ENCODE measurements at places on chromosomes 3 and 15.

DNA sequence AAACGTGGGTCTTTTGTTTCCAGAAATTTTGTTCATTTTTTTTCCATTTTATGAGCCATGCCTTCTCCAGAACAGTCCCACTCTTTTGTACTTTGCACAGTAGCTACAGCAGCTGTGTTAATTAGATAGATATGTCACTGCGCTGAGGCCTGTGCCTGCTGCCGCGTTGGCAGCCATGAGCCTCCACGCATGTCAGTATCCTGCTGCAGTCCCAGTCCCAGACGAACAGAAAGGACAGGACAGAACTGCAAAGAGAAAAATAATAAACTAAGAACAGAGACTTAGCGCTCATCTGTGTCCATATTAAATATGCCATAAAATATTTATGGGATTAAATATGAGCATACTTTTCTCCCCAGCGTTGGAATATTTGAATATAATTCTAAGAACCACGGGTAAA is 442.4 kb upstream of the RARB start:
- no peak for DNase-seq

GRCh38 chr15:64854041-64854440 is 12.3 kb downstream of the PLEKHO2 start:
- DNase-seq: no peak

- no peak for DNase-seq
These were observed 103.9 kb downstream of the NTRK3 start for GRCh38 chr15:88152672-88153071.

DNA sequence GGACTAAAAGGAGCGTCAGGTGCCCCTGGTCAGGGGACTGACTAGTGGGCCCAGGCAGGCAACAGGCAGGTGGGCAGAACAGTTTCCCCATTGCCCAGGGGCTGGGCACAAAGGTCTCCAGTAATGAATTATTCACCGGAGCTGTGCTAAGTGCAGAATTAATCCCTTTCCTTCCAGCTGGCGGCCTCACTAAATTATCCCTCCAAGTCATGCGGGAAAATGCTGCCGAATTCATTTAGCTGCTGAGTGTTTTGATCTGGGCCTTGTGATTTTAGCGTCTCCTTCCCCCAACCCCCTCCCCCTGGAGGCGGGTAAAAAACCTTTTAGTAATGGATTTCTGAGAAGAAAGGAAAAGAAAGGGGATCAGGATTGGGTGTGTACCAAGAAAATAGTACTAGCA is 47.2 kb downstream of the CCDC33 start:
- peak; percentile 30 for DNase-seq

DNA sequence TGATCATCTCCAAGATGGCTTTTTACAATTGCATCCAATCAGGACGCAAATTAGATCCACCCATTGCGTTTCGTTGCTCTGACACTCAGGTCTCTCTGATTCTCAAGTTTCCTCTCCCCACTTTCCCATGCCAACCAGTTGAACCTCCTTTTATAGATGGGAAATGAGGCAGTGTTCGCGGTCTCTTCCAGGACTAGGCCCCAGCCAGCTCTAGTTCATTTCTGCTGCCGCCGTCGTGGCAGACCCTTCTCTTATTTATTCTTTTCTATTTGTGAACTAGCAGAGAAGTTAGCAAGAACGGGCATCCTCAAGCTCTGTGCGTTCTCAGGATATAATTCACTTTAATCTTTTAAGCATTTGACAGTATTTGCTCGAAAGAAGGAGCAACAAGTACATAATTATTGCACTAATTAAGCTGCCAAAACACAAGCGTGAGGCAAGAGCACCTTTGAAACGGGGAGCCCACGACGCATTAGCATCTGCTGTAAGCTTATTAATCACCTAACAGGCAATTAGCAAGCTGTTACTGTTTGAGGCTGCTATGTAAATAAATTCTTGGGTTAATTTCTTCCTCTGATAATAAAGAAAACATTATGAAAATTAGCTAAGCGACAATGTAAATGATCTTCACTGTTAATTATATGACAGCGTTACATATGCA is 246.4 kb upstream of the TLE3 start:
- peak; percentile 90 for DNase-seq

GRCh38 chr3:158248261-158248660 is 138.4 kb downstream of the RSRC1 start:
- no peak for DNase-seq

GRCh38 chr15:74136814-74137536 is 6.6 kb downstream of the ISLR2 start:
- no peak for DNase-seq

DNA sequence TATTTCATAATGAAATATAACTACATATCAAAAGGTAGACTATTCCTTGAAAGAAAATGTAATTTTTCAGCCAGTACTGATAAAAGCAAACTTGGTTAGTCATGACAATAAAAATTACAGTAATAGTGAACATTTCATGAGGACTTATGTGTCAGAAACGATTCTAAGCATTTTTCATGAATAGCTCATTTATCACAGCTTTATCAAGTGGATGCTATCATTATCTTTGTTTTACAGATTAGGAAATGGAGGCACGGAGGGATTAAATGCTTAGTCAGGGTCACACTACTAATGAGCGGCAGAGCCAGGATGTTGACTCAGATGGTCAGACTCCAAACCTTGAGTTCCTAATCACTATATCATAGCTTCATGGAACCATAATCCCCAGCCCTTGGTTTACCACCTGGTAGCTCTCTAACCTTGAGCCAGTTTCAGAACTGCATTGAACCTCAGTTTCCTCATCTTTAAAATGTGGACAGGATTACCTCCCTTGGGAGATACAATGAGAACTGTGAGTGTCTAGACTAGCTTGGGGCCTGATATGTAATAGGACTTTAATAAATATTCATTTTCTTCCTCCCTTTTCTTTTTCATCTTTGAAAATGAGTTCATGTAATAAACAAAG is 85.4 kb downstream of the TNIK start:
- DNase-seq: no peak

GRCh38 chr15:27527490-27528067 is 556.6 kb downstream of the GABRG3 start:
- DNase-seq: no peak

DNA sequence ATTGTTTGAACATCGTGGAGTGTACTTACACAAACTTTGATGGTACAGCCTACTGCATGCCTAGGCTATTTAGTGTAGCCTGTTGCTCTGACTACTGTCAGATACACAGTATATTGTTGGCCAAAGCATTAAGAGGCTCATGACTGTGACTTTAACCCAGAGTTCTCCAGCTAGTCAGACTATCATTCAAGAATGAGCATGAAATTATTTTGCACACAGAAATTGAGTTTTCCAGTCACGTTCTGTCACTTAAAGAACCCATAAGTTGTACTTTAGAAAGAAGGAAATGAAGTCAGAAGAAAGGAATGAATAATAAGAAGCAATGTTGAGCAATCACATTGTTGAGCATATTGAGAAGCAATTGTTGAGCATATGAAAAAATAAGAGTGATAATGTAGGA is 37.6 kb upstream of the SLC22A13 start:
- DNase-seq: no peak

- DNase-seq: no peak
These were observed 191.5 kb upstream of the EPHA6 start for GRCh38 chr3:96622878-96623277.

GRCh38 chr3:27590437-27591298 is 106.5 kb upstream of the SLC4A7 start:
- no peak for DNase-seq

DNA sequence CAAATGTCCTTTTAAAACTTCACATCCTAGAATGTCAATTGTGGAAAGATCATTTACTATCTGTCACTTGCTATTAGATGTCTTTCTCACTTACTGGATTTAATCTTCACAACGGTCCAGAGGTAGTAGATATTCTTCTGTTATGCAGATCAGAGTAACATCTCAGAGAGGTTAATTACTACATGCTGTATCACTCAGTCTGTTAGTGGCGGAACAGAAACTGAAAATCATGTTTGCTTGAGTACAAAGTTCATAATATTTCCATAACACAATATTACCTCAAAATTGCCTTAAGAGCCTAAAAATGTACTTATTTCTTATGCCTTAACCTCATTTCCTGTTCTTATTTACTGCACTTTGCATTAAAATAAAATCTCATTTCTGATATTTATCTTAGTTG is 28.6 kb upstream of the GPR149 start:
- no peak for DNase-seq

DNA sequence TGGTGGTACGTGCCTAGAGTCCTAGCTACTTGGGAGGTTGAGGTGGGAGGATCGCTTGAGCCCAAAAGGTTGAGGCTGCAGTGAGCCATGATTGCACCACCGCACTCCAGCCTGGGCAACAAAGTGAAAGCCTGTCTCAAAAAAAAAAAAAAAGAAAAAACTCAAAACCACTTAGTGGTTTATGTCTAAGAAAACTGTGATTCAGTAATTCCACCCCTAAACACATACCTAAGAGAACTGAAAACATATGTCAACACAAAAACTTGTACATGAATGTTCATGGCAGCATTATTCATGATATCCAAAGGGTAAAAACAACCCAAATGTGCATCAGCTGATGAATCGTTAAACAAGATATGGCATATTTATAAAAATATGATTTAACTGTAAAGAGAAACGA is 14.3 kb downstream of the SPG21 start:
- no peak for DNase-seq

DNA sequence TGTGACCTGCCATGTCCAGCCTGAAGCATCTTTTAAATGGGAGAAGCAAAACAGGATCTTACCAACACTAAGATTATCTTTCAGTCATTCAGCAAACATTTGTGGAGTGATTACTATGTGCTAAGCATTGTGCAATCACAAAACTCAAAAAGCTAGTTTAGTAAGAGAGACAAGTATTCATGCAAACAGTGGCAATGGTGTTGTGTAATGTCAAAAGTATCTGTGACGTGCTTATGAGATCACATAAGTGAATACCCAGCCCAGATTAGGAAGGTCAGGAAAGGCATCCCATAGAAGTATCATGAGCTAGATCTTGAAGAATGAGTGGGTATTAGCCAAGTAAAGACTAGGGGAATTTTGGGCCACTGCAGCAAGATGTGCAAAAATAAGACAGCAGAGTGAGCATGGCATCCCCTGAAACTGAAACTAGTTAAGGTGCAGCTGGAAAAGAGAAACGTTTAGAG is 32.1 kb downstream of the SEC62 start:
- DNase-seq: no peak

DNA sequence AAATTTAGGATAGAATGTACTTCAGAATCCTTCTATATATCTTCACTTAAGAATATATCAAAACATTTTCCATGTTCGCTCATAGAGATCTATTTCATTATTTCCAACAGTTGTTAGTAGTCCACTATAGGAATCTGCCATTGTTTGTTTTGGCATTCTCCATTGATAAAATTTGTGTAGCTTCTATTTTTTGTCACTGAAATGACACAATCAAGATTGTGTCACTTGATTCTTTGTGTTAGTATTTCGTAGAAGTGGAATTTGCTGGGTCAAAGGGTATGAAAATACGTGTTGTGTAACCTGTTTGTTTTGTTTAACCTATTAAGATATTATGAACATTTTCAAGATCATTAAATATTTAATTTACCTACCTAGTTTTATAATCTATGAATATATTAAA is 15.9 kb upstream of the GPR156 start:
- no peak for DNase-seq

GRCh38 chr3:16134173-16134928 is 40.1 kb upstream of the GALNT15 start:
- DNase-seq: peak; percentile 71

- DNase-seq: no peak
These were observed 10.2 kb downstream of the PXYLP1 start for GRCh38 chr3:141241616-141242376.

- DNase-seq: no peak
These were observed 116.7 kb downstream of the SERPINI1 start for GRCh38 chr3:167852216-167852615.

- no peak for DNase-seq
These were observed 107.6 kb downstream of the LRRK1 start for GRCh38 chr15:101026656-101027272.

DNA sequence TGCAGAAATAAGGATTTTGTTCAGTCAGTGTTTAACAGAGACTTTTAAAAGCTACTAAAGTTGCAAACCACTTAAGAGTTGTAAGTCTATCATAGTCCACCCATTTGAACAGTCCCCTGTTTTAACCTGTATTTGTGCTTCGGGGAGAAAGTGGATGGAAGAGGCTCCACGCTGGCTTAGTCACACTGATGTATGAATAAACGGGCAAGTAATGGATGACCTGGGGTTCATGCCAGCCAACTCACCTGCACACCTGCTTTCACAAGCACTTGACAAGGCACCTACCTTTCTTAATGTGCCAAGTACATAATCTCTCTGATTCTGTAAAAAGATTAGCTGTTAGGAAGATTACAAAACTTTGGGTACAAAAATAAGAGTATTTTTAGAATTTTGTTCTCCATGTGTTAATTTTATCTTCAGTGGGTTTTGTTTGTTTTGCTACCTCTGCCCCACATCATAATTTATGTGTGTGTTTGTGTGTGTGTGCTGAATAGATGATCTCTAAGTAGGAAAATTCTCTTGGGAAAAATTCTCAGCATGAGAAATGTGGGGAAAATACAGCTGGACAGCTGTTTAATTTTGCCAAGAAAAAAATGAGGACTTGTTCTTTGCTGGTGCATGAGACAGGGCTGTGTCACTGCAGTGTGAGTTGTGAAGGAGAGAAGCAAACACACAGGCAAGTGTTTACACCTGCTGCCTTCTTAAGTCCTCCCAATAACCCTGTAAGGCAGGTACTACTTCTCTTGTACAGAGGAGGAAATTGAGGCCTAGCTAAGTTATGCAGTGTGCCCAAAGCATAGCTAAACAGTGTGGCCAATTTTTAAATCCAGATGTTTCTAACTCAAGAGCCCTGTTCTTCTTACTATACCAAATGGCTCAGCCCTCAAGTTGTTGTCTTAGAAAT is 181.2 kb upstream of the IL12A start:
- no peak for DNase-seq

GRCh38 chr15:58773024-58773423 is 1.9 kb downstream of the MINDY2 start:
- no peak for DNase-seq

GRCh38 chr3:40255532-40255931 is 54.0 kb upstream of the EIF1B start:
- DNase-seq: no peak

DNA sequence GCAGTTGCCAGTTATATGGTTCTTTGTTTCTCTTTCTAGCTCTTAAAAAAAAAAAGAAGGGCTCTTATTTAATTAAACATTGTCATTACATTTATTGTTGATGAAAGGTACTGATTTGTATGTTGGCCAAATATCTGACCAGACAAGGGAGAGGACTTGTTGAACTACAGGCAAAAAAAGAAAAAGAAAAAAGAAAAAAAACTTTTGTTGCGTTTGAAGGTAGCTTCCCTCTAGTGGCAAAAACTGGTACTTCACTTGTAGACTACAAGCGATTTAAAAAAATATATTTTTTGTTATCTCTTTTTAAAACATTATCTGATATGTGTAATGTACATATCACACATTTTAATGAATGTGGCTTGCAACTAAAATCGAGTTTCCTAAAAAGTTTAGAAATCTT is 280.6 kb downstream of the ROBO2 start:
- DNase-seq: peak; percentile 52

GRCh38 chr3:53109891-53110771 is 20.1 kb downstream of the RFT1 start:
- no peak for DNase-seq

Data from NCI-H2171 treated with DMSO at 0.1 percent for 48 hours (cell line).